ENCODE measurements at places on chromosomes 16 and 17.

- DNase-seq, result no peak
These were observed at the start of gene STAT5B for GRCh38 chr17:42276359-42276608. STAT5B (minus strand) TSS chr17:42276391; CDS start chr17:42232127, 44,264 bp downstream.

- no peak for DNase-seq
These were observed 13.5 kb downstream of the TRIM37 start for GRCh38 chr17:59093145-59093701.

GRCh38 chr16:59424714-59425273, 690.7 kb upstream of the GOT2 start:
- no peak for DNase-seq

DNA sequence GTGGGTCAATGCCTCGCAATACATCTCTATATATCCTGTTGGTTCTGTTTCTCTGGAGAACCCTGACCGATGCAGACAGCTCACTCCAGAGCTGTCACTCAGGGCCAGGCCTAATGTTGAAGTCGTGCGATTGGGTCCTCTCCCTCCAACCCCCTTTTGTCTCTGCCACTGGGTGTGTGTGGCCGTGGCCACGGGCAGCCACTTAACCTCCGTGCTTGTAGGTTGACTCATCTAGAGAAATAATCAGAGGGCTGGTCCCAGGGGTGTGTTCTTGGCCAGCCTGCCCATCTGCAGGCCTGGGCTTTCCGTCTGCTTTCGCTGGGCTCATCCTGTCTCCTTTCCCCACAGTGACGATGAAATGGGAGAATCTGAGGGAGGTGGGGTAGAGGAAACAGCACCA, 7.4 kb downstream of the ADAD2 start:
- DNase-seq, result no peak

- DNase-seq, result no peak
These were observed 105.0 kb downstream of the ABCC6 start for GRCh38 chr16:16118337-16118736.
